Progenitor cell of endocrine pancreas (in vitro differentiated cells): ENCODE measurements at places on chromosomes 5 and 9. TPM values are rescaled to one million over a fixed set of nuclear protein-coding genes. Genes with fewer than 3 reads are reported as not detected.

DNA sequence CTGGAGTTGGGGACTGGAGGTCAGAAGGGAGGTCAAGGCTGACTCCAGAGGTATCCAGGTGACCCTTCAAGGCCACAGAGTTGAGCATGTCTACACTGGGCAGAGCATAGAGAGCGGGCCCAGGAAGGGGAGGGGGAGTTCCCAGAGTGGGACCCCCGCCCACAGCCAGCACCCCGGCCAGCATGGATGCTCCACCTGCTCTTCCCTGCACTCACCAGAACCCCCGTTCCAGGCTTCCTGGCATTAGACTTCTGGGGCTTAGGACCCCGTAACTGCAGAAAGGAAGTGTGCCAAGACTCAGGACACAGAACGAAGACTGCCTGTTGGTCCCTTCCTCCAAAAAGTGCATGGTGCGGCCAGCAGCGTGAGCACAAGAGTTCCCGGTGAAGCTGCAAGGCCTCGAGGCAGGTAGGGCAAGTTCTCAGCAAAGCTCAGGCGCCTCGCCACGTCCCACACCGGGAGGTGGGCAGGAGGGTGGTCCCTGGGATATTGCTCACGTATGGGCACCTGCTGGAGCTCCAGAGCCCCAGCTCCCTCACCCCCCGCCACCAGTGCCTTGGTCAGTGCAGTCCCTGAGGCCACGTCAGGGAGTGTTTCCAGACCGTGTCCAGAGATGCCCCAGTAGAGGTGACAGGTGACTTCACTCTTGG is 13.8 kb downstream of the ABO start:
- no peak overlapping the region for H3K27ac ChIP-seq
- H3K4me1 ChIP-seq, result peaks cover 9% of the 10 kb centered on the region
- H3K36me3 ChIP-seq, result peaks cover 13% of the 10 kb centered on the region
- H3K4me3 ChIP-seq, result no peak overlapping the region

Gene CRHBP
- 1.1 and 2.2 TPM in 2 replicates for total RNA-seq

Gene DMRT1
- total RNA-seq, result not detected in 2 replicates

DNA sequence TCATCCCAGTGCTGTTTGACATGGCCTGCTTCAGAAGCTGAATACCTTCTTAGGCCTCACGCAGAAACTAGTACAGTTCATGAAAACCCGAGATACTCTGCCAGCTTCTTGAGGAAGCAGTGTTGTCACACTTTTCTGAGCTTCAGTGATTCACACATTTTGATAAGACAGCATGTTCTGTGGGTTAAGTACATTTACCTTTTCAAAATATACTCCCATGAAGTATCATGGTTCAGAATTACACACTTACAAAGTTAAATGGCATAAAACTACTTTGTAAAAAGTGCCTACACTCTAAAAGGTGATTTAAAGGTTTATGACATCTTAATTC is 56.9 kb downstream of the VCAN start:
- H3K4me3 ChIP-seq, result no peak overlapping the region
- peaks cover 23% of the 10 kb centered on the region for H3K36me3 ChIP-seq
- no peak for DNase-seq
- H3K27me3 ChIP-seq, result no peaks in the 10 kb centered on the region
- peaks cover 11% of the 10 kb centered on the region for H3K4me1 ChIP-seq
- H3K27ac ChIP-seq, result no peak overlapping the region

DNA sequence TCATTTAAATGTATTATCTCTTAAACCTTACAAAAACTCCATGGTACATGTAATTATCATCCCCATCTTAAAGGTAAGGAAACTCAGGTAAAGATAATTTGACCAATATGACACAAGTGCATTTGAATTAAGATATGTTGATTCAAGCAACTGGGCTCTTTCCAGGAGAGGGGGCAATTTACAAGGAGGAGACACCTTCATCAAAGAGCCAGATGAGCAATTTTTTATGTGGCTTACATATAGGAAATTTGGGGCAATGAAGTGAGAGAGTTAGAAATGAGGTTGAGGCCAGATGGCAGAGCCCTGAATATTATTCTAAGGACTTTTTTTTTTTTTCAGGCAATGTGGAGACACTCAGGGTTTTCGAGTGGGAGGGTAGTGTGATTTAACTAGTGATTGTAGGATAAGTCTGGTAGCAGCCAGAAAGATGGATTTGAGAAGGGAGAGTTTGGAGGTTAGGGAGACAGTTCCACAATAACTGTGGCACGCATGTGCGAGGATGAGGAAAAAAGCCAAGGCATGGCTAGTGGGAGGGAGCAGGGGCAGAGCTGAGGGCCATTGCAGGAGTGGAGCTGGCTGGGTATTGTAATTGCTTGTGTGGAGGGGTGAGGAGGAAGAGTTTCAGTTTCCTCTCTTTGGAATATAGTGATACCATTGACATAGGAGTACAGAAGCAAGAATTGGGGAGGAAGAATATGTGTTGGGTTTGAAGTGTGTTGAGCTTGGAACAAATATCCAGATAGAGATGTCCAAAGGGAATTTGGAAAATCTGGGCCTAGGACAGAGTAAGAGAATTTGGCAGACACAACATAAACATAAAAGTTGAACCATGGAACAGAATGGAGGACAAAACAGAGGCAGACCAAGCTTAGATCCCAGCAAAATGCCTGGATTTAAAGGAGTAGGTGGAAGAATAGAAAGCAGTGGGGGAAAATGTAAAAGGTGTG is 72.0 kb downstream of the ACTBL2 start:
- DNase-seq, result no peak
- H3K4me3 ChIP-seq, result no peak overlapping the region
- H3K27me3 ChIP-seq, result no peaks in the 10 kb centered on the region
- peaks cover 8% of the 10 kb centered on the region for H3K4me1 ChIP-seq
- H3K36me3 ChIP-seq, result no peaks in the 10 kb centered on the region

GRCh38 chr5:159990506-159990905 is 18.4 kb upstream of the TTC1 start:
- no peaks in the 10 kb centered on the region for H3K36me3 ChIP-seq
- no peak overlapping the region for H3K27ac ChIP-seq
- peaks cover 27% of the 10 kb centered on the region for H3K27me3 ChIP-seq
- H3K4me3 ChIP-seq, result no peak overlapping the region

DNA sequence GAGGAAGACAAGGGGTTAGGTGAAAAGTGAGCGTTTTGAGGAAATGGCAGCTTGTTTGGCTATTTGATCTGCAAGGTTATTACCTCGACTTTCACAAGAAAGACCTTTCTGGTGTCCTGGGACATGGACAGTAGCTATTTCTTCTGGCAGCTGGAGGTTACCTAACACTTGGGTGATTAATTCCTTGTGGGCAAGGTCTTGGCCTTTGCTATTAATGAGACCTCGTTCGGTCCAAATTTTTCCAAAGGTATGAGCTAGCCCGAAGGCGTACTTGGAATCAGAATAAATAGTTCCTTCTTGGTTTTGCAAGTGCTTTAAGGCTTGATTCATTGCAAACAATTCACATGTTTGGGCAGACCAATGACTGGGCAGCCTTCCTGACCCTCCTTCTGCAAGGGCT is 4.9 kb downstream of the GTF3C5 start:
- no peak overlapping the region for H3K27ac ChIP-seq
- no peak overlapping the region for H3K4me3 ChIP-seq
- H3K4me1 ChIP-seq, result peaks cover 20% of the 10 kb centered on the region
- H3K27me3 ChIP-seq, result no peaks in the 10 kb centered on the region
- peaks cover 5% of the 10 kb centered on the region for H3K36me3 ChIP-seq
- DNase-seq, result no peak

- no peaks in the 10 kb centered on the region for H3K36me3 ChIP-seq
- H3K27me3 ChIP-seq, result no peaks in the 10 kb centered on the region
- H3K27ac ChIP-seq, result no peak overlapping the region
- no peak overlapping the region for H3K4me3 ChIP-seq
- H3K4me1 ChIP-seq, result peaks cover 16% of the 10 kb centered on the region
- DNase-seq, result no peak
Measured at GRCh38 chr5:134007581-134008265, 2.9 kb upstream of the VDAC1 start.
